ENCODE measurements at places on chromosomes 4 and X.

GRCh38 chrX:50643525-50644137 is 170.4 kb downstream of the SHROOM4 start:
- H3K4me3 ChIP-seq, result no peak overlapping the region
- H3K27me3 ChIP-seq, result no peaks in the 10 kb centered on the region
- H3K36me3 ChIP-seq, result no peaks in the 10 kb centered on the region
- peaks cover 5% of the 10 kb centered on the region for H3K4me1 ChIP-seq
- DNase-seq, result no peak

GRCh38 chr4:3725936-3726870 is 40.0 kb upstream of the ADRA2C start:
- DNase-seq, result no peak
- H3K27me3 ChIP-seq, result peaks cover 27% of the 10 kb centered on the region
- no peak overlapping the region for H3K27ac ChIP-seq
- no peaks in the 10 kb centered on the region for H3K36me3 ChIP-seq
- peaks cover 5% of the 10 kb centered on the region for H3K4me1 ChIP-seq
- H3K4me3 ChIP-seq, result no peak overlapping the region

GRCh38 chr4:156939139-156939538 is 32.5 kb downstream of the PDGFC start:
- no peak overlapping the region for H3K27ac ChIP-seq
- no peak for DNase-seq
- no peaks in the 10 kb centered on the region for H3K36me3 ChIP-seq

DNA sequence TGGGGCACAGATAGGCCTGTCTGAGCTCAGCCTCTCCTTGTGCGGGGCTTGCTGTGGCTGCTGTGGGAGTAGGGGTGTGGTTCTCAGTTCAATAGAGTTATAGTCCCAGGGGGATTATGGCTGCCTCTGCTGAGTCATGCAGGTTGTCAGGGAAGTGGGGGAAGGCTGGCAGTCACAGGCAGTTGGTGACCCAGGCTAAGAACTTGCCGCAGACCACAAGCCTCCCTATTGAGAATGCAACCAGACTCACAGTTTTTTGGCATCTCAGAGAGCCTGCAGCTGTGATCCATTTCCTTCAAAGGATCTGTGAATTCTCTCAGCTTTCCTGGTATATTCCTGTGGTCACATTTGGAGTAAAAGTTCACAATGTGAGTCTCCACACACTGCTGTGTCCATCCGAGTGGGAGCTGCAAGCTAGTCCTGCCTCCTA is 364.9 kb downstream of the ZNF674 start:
- no peaks in the 10 kb centered on the region for H3K4me1 ChIP-seq
- no peak for DNase-seq
- no peaks in the 10 kb centered on the region for H3K27me3 ChIP-seq
- no peak overlapping the region for H3K4me3 ChIP-seq
- no peaks in the 10 kb centered on the region for H3K36me3 ChIP-seq

- no peak overlapping the region for H3K4me3 ChIP-seq
- peaks cover 2% of the 10 kb centered on the region for H3K4me1 ChIP-seq
- no peaks in the 10 kb centered on the region for H3K27me3 ChIP-seq
- no peak for DNase-seq
- H3K36me3 ChIP-seq, result peaks cover 3% of the 10 kb centered on the region
These were observed 33.3 kb downstream of the IL2 start for GRCh38 chr4:122423246-122423645.

GRCh38 chr4:139522457-139522856 is 33.6 kb downstream of the SETD7 start:
- H3K4me3 ChIP-seq, result no peak overlapping the region
- no peak overlapping the region for H3K27ac ChIP-seq
- peaks cover 8% of the 10 kb centered on the region for H3K4me1 ChIP-seq
- no peaks in the 10 kb centered on the region for H3K27me3 ChIP-seq

- DNase-seq, result no peak
- no peaks in the 10 kb centered on the region for H3K36me3 ChIP-seq
- no peak overlapping the region for H3K4me3 ChIP-seq
These were observed 67.7 kb downstream of the MCF2 start for GRCh38 chrX:139640259-139640658.

DNA sequence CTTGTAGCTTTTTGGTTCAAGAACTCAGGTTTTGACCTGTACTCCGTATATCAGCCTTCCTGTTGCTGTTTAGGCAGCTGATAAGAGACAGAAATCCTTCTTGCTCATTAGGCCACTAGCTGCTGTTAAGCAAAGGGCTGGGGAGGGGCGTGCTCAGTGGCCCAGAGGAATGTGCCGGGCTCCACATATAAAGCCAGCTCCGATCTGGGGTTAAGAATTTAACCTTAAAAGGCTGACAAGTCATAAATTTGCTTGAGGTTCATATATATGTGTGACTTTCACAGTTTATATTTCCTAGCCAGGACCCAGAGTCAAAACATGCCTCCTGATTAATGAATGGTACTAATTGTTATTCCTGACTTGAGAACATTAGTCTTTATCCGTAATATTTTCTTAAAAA is 15.3 kb downstream of the GPC3 start:
- DNase-seq, result no peak
- H3K27me3 ChIP-seq, result peaks cover 12% of the 10 kb centered on the region
- H3K4me1 ChIP-seq, result peaks cover 2% of the 10 kb centered on the region
- peaks cover 4% of the 10 kb centered on the region for H3K36me3 ChIP-seq

GRCh38 chr4:6119507-6120020 is 80.8 kb downstream of the JAKMIP1 start:
- no peaks in the 10 kb centered on the region for H3K36me3 ChIP-seq
- H3K27ac ChIP-seq, result no peak overlapping the region
- no peak for DNase-seq
- no peak overlapping the region for H3K4me3 ChIP-seq

GRCh38 chr4:158316264-158316663 is 106.0 kb downstream of the TMEM144 start:
- H3K36me3 ChIP-seq, result no peaks in the 10 kb centered on the region
- DNase-seq, result no peak
- no peak overlapping the region for H3K4me3 ChIP-seq
- H3K4me1 ChIP-seq, result no peaks in the 10 kb centered on the region
- no peaks in the 10 kb centered on the region for H3K27me3 ChIP-seq

GRCh38 chr4:156255230-156256007 is 301.8 kb upstream of the CTSO start:
- H3K27ac ChIP-seq, result no peak overlapping the region
- H3K4me1 ChIP-seq, result no peaks in the 10 kb centered on the region
- no peaks in the 10 kb centered on the region for H3K27me3 ChIP-seq

DNA sequence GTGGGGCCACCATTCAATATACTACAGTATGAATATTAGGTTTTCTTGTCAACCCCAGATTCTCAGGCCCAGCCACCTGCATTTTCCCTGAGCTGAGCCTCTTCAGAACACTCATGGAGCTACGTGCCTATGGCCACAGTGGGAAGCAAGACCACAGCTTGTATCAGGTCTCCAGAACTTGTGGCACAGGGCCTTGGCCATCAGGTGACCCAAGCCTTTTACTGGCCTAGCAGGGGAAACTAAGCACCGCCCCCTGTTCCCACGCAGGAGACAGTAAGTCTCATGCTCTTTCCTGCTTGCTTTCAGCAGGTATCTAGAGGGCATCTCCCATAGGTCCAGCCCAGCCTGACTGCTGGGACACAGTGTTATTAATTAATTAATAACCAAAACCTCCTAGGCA is 138.4 kb upstream of the MAMLD1 start:
- no peaks in the 10 kb centered on the region for H3K27me3 ChIP-seq
- no peak overlapping the region for H3K27ac ChIP-seq
- H3K4me3 ChIP-seq, result no peak overlapping the region
- no peaks in the 10 kb centered on the region for H3K4me1 ChIP-seq
- H3K36me3 ChIP-seq, result no peaks in the 10 kb centered on the region
- DNase-seq, result no peak

GRCh38 chr4:171308661-171309060 is 504.5 kb upstream of the GALNTL6 start:
- no peak overlapping the region for H3K4me3 ChIP-seq
- H3K27me3 ChIP-seq, result no peaks in the 10 kb centered on the region
- no peak for DNase-seq
- no peaks in the 10 kb centered on the region for H3K36me3 ChIP-seq
- no peak overlapping the region for H3K27ac ChIP-seq
- no peaks in the 10 kb centered on the region for H3K4me1 ChIP-seq

- no peaks in the 10 kb centered on the region for H3K36me3 ChIP-seq
- H3K4me1 ChIP-seq, result no peaks in the 10 kb centered on the region
- no peaks in the 10 kb centered on the region for H3K27me3 ChIP-seq
- DNase-seq, result no peak
- no peak overlapping the region for H3K27ac ChIP-seq
These were observed 81.7 kb upstream of the KCNIP4 start for GRCh38 chr4:22030307-22030706.

GRCh38 chr4:66275411-66276038 is 605.2 kb upstream of the EPHA5 start:
- no peaks in the 10 kb centered on the region for H3K4me1 ChIP-seq
- H3K27me3 ChIP-seq, result no peaks in the 10 kb centered on the region
- no peak overlapping the region for H3K27ac ChIP-seq
- H3K36me3 ChIP-seq, result no peaks in the 10 kb centered on the region
- no peak overlapping the region for H3K4me3 ChIP-seq
- no peak for DNase-seq

DNA sequence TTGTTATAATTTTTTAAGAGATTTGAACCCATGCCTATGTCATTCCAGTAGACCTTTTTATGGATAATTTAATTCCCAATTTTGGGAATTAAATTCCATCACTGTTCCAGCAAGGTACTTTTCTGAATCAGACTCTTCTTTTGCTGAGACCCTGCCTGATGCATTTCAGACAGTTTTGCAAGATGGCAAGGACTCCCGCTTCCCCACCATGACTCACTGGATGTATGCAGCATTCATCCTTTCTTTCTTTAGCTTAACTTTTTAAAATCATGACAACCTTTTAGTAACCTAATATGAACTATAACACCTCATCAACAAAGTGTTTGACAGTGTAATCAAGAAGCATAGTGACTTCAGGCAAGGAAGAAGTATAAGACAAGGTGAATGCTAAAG is 178.1 kb upstream of the LEF1 start:
- H3K27ac ChIP-seq, result peak overlapping the region; percentile 43
- peaks cover 28% of the 10 kb centered on the region for H3K4me1 ChIP-seq

DNA sequence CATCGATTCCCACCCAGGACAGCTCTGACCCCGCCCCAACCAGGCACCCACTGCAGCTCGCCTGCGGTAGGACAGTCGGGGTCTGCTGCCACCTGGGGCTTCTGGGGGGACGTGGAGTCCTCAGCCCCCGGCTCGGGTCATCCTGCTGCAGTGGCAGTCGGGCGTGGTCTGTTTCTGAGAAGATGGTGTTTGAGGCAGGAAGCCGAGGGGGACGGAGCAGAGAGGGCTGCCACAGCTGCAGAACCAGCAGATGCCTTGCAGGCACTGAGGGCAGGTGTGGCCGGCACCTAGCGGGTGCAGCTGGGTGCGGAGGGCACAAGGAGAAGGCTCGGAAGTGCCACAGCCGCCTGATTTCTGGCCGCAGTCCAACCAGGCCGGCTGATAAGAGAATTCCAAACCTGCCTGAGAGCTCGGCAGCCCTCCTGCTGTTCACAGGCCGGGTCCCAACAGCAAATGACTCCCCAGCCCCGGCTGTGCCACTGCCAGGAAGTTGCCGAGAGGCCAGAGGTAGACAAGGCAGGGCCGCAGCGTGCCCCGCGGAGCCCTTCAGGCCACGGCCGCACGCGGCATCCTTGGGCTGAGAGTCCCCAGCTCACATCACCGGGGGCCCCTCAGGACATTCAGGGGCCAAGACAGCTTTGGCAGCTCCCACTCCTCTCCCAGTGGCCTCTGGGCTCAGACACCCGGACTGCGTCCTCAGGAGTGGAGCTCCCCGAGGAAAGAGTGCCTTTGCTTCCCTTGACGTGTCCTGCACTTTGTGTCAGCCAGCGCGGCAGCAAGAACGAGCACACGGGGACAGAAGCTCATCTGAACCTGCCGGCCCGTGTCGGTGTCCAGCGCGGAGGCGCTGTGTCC is 9.4 kb upstream of the CPLX1 start:
- no peak overlapping the region for H3K4me3 ChIP-seq
- H3K36me3 ChIP-seq, result no peaks in the 10 kb centered on the region
- no peaks in the 10 kb centered on the region for H3K27me3 ChIP-seq
- DNase-seq, result no peak
- peaks cover 5% of the 10 kb centered on the region for H3K4me1 ChIP-seq
- H3K27ac ChIP-seq, result no peak overlapping the region

DNA sequence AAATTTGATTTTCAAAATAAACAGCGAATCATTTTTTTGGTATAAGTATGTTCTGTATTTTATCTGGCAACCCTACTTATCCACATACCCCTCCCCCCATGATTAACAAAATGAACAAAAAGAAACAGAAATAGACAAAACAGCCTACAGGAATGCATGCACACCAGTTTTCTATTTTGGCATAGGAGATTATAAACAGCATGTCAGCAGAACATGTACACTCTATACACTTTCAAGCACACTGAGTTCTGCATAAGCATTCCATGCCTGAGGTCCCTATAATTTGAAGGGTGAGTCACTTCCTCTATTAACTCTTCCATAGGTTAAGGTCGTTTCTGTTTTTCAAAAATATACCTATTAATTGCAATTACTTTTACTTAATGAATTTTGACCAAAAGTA is 28.0 kb upstream of the ZNF280C start:
- no peak overlapping the region for H3K4me3 ChIP-seq
- no peaks in the 10 kb centered on the region for H3K36me3 ChIP-seq
- H3K27ac ChIP-seq, result no peak overlapping the region
- H3K4me1 ChIP-seq, result no peaks in the 10 kb centered on the region

DNA sequence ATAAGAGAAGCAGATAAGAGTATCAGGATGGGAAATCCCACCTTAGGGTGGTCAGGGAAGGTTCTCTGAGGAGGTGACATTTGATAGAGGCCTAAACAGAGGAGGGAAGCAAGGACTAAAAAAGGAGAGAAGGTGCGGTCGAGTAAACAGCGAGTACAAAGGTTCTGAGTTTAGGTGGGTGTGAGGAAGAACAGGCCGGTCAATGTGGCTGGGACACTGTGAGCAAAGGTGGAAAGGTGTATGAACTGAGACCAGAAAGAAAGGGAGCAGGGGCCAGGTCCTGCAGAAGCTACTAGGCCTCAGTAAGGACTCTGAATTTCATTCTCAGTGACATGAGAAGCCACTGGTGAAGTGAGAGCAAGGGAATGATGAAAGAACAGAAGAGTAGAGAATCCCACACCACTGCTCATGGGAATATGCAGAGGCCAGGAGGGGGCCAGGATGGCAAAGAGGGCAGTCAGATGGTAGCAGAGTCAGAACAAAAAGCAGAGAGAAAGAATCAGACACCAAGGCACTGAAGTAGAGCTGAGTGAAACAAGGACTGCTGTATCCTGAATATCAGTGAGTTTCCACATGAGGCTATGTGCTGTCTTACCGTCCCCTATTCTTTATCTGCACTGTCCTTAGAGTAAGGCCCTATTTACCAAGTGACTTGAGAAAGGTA is 18.0 kb downstream of the PRSS48 start:
- H3K4me3 ChIP-seq, result no peak overlapping the region
- peaks cover 2% of the 10 kb centered on the region for H3K36me3 ChIP-seq
- H3K27ac ChIP-seq, result no peak overlapping the region
- DNase-seq, result no peak
- H3K4me1 ChIP-seq, result no peaks in the 10 kb centered on the region
- peaks cover 9% of the 10 kb centered on the region for H3K27me3 ChIP-seq

DNA sequence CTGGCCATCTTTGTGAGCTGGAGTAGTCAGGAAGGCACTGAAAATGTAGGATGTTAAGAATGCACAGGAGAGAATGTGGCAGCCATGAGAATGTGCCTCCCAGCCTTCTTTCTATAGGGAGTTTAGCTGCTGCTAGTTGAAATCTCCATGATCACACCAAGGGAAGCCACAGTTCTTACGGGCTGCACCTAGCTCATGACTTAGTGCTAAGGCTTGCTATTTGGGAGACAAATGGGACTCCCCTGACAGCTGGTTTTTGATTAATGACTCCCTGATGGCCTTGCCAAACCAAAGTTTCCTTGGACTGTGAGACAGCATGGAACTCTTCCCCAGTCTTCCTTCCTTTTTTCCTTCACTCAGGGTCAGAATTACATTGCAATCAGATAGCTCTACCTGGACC is 9.2 kb downstream of the CTSO start:
- H3K27me3 ChIP-seq, result no peaks in the 10 kb centered on the region
- H3K36me3 ChIP-seq, result peaks cover 4% of the 10 kb centered on the region
- H3K27ac ChIP-seq, result no peak overlapping the region
- peaks cover 15% of the 10 kb centered on the region for H3K4me1 ChIP-seq
- H3K4me3 ChIP-seq, result no peak overlapping the region

Measured in T-helper 17 cell (primary cell).